ENCODE measurements at places on chromosomes 3 and 15.

- no peak for DNase-seq
These were observed 49.9 kb downstream of the P3H2 start for GRCh38 chr3:190070622-190071347.

DNA sequence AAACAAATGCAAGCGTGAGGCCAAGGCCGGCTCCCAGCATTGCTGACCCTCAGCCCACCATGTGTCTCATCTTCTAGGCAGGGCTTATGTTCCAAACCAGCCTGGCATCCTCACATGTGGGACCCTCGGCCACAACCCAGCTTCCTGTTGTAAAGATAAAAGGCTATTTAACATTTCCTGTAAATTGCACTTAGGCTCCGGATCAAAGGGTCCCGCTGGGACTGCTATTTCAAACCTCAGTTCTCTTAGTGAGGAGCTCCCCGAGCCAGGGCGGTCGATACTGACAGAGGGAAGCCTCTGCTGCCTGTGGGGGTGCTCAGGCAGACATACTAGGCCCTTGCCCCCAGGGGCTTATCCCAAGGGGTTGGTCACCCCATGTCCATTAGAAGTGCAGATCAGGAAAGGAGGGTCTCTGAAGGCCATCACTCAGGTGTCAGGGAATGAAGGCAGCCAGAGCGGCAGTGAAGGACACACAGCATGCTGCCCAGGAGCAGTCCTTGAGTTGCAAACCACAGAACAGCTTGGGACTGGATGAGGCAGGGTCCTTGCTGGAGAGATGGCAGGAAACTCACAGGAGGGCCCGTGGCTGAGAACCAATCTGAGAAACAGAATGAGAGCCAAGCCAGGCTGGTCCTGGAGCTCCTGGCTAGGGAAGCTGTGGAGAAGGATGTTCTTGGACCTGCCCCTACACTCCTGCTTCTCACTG, 239.9 kb downstream of the TLE3 start:
- no peak for DNase-seq

DNA sequence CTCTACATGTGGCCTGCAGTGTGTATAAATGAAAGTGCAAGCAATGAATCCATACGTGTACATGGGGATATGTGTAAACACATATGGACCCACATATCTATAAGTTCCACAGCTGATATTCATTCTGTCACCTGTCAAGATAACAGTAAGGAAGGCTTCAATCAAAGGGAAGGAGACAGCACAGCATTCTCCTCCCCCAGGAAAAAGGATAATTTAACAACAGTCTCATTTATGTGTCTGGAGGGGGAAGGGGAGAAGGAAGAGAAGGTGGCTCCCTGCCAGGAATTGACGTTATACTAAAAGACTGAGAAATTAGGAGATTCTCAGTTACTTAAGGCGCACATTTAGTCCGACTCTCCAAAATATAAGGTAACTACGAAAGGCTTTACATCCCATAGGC, 345.9 kb downstream of the FOXP1 start:
- no peak for DNase-seq

DNA sequence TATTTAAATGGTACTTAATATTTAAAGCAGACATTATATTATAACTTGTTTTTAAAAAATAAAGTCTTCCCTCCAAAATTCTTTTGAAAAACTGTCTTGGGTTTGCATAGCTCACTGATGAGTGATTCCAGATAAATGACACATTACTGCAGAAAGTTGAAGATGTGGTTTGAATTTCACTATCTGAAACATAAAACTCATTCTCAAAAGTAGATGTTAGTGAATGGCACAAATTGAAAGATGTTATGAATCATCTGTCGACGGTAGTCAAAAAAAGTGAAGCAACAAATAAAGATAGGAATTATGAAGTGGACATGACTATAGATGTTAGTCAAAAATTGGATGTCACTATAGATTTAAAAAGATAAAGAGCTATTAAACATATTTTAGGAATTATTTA, 280.5 kb downstream of the GAP43 start:
- no peak for DNase-seq

DNA sequence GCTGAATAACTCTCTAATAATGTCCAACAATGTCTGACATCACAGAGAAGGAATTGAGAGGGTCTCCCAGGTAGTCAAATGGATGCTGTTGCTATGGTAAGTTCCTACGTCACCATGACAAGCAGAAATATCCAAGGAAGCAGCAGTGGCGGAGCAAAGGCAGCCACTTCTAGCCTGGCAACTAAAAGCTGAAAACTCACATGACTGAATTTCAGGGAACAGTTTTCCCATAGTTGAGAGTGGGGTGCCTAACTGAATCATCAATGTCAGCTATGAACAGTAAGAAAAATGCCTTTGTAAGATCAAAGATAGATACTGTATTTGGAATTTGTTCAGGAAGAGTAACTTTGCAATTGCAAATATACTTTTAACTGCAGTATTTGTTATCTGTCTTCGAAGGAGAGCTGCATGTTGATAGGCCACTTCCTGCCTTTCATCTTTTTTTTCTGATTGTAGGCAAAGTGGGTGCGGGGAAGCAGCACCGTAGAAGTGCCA, 161.7 kb downstream of the BBX start:
- DNase-seq: no peak

DNA sequence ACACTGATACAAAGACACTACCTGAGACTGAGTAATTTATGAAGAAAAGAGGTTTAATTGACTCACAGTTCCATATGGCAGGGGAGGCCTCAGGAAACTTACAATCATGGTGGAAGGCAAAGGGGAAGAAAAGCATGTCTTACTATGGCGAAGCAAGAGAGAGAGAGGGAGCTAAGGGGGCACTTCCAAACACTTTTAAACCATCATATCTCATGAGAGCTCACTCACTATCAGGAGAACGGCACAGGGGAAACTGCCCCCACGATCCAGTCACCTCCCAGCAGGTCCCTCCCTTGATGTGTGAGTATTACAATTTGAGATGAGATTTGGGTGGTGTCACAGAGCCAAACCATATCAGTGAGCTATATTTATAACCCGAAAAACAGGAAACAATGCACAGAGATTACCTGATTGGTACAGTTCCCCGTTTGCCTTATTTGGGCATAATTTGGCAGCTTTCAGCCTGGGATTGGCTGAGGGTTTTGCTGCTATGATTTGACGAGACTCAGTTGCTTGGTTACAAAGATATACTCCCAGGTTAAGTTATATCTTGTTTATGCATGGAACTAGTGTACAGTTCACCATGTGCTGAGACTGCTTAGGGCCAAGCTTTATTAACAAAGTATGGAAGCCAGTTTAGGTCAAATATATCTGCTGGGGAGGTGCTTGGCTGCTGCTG, 184.2 kb downstream of the NR2F2 start:
- no peak for DNase-seq

Data from NCI-H1092 (cell line).